Glutamatergic neuron (in vitro differentiated cells): ENCODE measurements at places on chromosomes 11 and 22. TPM values are rescaled to one million over a fixed set of nuclear protein-coding genes. Genes with fewer than 3 reads are reported as not detected.

DNA sequence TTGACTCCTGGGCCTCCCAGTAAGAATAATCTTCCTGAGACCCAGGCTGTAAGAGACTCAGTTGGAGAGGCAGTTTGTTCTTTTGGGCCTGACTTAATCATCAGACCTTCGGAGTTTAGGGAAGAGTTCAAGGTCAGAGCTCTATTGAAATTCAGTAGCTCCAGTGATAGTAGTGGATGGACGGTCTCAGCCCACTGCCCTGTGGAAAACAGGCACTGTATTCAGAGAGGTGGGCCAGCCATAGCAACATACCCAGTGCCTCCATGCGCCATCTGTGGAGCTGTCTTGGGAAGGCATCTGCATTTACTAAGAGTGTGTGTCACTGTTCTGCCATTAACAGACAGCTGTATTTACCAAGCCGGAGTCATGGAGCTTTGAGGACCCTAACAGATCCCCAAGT lies 2.9 kb downstream of the SMARCB1 start:
- no peak for DNase-seq

GRCh38 chr11:134700101-134700640 lies 288.1 kb upstream of the B3GAT1 start:
- no peak for DNase-seq

API5 gene
- 101 TPM for total RNA-seq

GRCh38 chr11:94400050-94400449 lies 1.2 kb downstream of the GPR83 start:
- DNase-seq: no peak

DNA sequence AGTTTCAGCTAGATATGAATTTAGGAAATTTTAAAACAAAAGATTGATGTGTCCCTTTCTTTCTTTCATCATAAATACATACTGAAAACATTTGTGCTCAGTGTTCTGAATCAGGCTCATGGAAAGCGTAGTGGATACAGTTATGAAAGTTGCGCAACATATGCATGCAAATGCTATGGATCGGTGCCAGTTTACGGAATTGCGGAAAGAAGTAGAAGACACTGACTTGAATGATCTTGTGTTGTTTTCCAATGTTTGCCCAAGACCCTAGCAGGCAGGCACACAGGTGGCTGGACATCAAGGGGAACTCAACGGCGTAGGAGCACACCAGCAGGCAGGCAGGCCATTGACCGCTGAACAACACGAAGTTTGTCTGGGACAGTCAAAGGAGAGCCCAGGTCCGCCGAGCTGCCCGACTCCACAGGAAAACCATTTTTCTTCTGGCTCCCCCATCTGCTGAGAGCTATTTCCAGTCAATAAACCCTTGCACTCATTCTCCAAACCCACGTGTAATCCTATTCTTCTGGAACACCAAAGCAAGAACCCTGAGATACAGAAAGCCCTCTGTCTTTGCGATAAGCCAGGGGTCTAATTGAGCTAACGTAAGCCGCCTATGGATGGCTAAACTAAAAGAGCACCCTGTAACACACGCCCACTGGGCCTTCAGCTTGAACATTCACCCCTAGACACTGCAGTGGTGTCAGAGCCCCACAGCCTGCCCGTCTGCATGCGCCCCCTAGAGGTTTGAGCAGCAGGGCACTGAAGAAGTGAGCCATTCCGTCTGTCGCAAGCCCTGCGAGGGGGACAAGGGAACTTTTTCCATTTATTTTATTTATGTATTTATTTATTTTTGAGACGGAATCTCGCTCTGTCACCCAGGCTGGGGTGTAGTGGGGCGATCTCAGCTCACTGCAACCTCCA lies 7.4 kb upstream of the BIRC3 start:
- no peak for DNase-seq

GRCh38 chr11:11535611-11536010 lies 86.2 kb downstream of the GALNT18 start:
- DNase-seq: no peak

GRCh38 chr11:20973940-20974559 lies 304.7 kb downstream of the NELL1 start:
- no peak for DNase-seq
